ENCODE measurements at places on chromosomes 2 and 18.

DNA sequence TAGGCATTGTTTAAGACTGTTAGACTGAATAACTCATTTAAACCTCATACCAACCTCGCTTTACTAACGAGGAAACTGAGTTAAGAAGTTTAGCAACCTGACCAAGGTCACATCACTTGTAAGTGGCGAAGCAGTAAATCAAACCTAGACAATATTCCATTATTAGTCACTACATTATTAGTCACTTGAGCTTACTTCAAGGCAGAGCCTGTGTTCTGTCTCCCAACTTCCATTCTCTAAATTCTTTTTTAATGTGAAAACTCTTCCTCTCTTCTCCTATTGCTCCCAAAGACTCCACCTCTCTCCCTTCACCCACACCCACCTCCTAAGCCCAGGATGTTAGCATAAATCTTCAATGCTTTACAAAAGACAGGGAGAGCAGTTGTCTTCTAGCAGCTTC is 156.5 kb downstream of the ARL6IP6 start:
- DNase-seq = no peak

GRCh38 chr2:103977668-103978067 is 876.2 kb upstream of the POU3F3 start:
- no peak for DNase-seq

- no peak for DNase-seq
These were observed 901.4 kb downstream of the DCDC2C start for GRCh38 chr2:4604767-4605166.

DNA sequence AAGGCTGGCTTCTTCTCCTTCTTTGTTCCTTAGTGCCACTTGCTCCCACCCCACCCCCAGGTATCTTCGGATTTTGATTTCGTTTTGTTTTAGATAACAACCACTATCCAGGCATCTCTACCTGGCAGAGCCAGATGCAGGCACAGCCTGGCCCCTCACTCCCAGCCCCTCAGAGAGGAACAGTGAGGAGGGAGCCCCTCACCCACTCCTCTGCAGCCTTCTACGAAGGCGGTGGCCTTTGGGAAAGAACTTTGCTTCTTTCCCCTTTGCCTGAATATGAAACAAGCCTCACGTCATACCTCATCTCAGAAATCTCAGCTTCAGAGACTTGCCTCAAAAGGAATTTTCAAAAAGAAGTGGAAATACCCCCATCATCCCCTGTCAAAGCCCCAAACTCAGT is 6.3 kb upstream of the CYP26B1 start:
- no peak for DNase-seq

- peak; percentile 3 for DNase-seq
These were observed 115.4 kb downstream of the GORASP2 start for GRCh38 chr2:171044416-171044815.

DNA sequence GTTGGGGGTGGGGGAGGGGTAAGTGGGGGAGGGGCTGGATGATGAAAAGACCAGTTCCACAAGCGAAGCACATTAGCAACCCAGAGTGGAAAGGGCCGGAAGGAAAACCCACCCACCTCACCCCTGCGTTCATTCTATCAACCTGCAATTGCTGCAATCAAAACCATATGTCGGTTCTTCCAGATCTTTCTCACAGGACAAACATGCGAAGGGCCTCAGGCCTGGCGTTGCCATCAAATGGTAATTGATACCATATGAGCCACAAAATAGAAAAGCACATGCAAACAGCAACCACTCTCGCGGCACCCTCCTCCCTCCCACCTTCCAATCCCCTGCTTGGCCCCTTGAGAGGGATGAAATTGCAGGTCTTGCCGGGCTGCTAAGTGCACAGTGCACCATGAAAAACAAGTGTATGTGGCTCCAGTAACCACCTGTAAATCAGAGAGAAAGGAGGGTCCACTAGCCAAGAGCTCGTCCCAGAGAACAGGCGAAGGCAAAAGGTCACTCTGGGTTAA is 287.5 kb downstream of the TCF4 start:
- no peak for DNase-seq

DNA sequence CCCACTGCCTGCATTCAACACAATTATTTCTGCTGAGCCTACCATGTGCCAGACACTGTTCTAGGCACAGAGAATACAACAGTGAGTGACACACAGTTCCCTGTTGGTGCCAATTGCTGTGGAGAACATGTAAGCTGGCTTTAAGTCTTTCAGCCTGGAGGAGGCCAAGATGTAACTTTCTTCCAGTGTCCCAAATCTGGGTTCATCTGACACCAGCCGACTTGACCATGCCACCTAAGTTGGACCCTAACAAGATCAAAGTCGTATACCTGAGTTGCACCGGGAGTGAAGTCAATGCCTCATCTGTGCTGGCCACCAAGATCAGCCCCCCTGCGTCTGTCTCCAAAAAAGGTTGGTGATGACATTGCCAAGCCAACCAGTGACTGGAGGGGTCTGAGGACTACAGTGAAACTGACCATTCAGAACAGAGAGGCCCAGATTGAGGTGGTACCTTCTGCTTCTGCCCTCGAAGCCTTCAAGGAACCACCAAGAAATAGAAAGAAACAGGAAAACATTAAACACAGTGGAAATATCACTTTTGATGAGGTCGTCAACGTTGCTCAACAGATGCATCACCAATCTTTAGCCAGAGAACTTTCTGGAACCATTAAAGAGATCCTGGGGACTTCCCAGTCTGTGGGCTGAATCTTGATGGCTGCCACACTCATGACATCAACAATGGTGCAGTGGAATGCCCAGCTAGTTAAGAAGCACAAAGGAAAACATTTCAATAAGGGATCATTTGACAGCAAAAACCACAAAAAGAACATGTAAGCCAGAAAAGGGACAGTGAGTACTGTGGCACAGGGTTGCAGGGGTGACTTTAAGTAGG is 6.3 kb downstream of the TRABD2A start:
- peak; percentile 47 for DNase-seq

- peak; percentile 59 for DNase-seq
These were observed 36.1 kb upstream of the MRPL33 start for GRCh38 chr2:27735263-27735904.

DNA sequence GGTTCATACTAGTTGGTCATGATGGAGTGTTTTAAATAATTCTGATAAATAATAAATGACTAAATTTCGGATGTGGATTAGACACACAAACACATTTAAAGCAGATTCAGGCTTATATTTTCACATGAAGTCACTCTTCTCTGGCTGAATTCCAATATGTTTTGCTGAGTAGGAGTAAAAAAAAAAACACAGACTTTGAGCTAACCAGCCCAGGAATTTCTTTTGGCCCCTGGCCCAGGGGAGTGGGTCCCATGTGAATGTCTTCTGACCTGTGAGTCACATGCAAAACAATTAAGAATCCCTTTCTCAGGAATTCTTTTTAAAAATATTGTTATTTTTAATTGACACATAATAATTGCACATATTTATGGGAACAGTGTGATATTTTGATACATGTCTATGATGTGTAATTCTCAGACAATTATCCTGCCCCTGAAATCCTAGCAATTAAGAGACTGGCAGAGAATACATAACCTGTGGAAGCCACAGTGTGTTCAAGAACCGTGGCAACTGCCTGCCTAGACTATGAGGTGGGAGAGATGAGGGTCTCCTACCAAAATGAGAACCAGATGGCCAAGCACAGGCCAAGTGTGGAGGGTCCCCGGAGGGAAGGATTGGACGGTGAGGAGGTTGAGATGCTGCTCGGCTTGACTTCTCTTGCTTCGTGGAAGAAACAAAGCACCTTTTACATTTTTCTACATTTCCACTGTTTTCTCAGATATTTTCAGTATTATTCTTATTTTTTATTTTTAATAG is 236.4 kb downstream of the PIEZO2 start:
- DNase-seq = no peak

GRCh38 chr2:109447251-109447661 is 166.5 kb downstream of the SEPTIN10 start:
- no peak for DNase-seq

DNA sequence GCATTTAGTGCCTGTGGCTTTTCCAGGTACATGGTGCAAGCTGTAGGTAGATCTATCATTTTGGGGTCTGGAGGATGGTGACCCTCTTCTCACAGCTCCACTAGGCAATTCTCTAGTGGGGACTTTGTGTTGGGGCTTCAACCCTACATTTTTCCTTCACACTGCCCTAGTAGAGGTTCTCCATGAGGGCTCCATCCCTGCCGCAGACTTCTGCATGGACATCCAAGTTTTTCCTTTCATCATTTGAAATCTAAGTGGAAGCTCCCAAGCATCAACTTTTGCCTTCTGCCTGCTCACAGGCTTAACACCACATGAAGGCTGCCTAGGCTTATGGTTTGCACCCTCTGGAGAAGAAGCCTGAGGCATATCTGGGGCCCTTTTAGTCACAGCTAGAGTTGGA is 492.7 kb downstream of the PIK3C3 start:
- no peak for DNase-seq

DNA sequence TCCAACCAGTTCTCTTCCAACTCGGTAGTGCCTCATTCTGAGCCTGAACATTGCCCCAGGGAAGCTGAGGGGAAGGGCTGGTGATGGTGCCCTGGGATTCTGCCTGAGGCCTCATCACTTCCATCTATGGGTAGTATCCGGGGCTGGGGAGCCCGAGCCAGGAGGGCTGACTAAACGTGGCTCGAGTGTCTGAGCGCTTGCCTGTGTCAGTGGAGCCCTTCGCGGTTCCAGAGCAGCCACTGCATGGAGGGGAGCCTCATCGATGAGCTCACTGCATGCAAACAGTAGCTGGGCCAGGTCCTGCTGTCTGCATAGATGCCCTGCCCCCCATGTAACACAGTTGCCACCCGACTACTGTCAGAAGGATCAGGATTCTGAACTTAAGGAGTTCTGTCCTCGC is 129.3 kb downstream of the GLI2 start:
- no peak for DNase-seq

DNA sequence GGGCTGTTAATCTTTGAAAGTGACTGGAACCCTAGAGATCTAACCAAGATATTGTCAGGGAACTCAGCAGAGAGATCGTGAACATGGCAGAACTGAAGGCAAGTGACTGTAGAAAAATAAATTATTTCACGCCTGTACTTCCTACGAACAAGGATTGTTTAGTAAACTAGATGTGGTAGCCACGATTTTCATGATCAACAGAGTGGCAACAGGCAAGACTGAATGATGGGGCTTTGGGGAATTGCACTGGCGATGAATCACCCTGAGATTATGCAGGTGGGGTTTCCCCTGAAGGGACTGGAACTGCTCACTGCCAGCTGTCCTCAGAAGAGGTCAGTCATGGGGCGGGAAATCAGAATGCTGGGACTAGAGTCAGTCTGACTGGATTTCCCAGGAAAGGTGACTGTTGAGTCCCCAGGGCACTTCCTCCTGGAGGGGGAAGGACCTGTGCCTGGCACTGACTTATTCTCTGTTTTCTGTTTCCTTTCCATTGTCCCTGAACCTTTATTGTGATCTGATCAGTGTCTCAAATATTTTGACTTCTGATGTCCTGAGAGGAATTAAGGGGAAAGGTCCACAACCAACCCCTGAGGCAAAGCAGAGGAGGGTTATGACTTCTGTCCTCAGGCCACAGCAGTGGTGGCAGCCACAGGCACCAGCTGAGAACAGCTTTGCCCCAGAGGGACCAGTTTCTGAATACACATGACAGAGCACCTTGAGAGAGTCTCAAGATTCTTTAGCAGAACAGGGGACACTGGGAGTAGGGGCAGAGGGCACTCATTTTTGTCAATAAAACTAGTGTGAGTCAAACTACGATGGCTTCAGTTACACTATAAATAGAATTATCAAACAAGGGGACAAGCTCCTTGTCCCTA is 70.0 kb downstream of the NAB1 start:
- DNase-seq = no peak

DNA sequence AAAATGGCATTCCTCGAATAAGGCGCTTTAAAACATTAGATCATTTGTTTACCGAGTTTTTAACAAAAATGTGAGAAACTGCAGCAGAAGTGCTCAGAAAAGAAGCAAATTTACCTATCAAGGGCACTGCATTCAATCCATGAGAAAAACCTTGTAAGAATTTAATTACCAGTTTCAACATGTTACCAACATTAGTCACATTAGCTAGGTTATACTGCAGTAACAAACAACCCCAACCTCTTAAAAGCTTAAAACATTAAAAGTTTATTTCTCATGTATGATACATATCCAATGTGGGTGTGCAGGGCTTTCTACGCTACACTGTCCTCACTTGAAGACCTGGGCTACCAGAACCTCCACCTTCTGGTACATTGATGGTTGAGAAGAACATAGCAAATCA is 68.1 kb upstream of the CCBE1 start:
- DNase-seq = no peak

- DNase-seq = no peak
These were observed 171.0 kb downstream of the SRBD1 start for GRCh38 chr2:45439788-45440773.

DNA sequence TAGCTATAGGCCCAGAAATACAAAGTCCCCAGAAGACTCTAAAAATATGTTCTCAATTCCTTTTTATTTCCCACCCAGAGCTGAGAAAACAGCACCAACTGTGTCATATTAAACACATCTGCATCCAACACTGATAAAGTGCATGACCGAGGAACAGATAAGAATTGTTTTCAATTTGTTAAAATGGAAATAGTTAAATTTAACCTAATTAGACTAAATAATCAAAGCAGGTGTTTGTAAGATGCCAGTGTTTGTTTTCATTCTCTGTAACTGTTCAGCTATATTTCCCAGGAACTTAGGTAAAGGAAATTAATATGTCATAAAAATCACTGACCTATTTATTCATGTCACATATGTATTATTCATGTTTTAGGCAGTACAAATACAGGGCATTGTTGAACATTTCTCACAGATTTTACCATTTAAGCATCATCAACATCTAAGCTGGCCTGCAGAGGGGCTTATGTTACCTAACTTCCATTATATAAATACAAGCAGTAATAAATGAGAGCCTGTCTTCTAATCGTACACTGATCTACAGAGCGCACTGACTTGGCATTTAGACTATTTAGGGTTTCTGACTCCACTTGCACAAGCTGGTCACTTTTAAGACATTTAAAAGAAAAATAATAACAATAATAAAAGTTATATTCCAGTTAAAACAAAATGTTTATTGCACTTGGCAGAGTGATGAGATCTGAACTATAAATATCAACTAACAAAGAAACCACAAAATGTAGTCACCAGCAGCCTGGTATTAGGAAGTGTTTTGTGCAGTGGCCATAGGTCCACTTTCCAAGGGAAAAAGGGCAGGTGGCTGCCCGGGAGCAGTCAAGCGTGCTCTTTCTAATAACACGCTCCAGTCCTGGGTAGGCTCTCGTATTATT is 86.6 kb upstream of the ZFP36L2 start:
- DNase-seq = no peak

DNA sequence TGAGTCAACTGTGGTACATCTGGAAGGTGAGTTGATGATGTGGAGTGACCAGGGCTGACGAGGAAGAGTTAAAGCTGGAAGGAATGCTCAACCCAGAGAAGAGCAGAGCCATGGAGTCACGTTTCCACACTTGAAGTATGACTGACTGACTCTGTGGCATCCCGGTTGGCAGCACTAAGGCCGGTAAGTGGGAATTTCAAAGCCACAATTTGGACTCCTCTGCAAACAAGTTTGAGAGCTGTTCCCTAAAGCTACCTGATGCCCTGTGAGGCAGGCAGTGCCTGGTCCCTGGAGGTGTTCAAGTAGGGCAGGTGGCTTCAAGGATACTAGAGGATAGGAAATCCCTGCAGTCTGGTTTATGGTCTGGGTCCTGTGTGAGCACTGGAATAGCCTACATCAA is 69.3 kb upstream of the ITGB6 start:
- no peak for DNase-seq

Data from CD4-positive, alpha-beta T cell treated with Interleukin-10 for 1 hour (primary cell).